ENCODE measurements at places on chromosomes 7 and 10.

- DNase-seq: peak; percentile 88
Measured at GRCh38 chr7:25857376-25858067, 294.5 kb upstream of the NFE2L3 start.

- no peak for DNase-seq
Measured at GRCh38 chr7:42099470-42100155, 137.4 kb downstream of the GLI3 start.

GRCh38 chr10:95408148-95408960 is 117.6 kb upstream of the PDLIM1 start:
- DNase-seq: no peak

- peak; percentile 35 for DNase-seq
Measured at GRCh38 chr10:30383356-30383755, 34.3 kb upstream of the MTPAP start.

Data from fibroblast of skin of right biceps (primary cell).